B cell (primary cell): ENCODE measurements at places on chromosomes 13 and 19. TPM values are rescaled to one million over a fixed set of nuclear protein-coding genes. Genes with fewer than 3 reads are reported as not detected.

The ZNF846 gene
- 18.2 and 24.5 TPM in 2 replicates for total RNA-seq

The CPAMD8 gene
- total RNA-seq = 2.7 and 5.1 TPM in 2 replicates

The ANKRD24 gene
- 0.37 and 1.4 TPM in 2 replicates for total RNA-seq

The IQCN gene
- 63.6 and 67.7 TPM in 2 replicates for total RNA-seq

DNA sequence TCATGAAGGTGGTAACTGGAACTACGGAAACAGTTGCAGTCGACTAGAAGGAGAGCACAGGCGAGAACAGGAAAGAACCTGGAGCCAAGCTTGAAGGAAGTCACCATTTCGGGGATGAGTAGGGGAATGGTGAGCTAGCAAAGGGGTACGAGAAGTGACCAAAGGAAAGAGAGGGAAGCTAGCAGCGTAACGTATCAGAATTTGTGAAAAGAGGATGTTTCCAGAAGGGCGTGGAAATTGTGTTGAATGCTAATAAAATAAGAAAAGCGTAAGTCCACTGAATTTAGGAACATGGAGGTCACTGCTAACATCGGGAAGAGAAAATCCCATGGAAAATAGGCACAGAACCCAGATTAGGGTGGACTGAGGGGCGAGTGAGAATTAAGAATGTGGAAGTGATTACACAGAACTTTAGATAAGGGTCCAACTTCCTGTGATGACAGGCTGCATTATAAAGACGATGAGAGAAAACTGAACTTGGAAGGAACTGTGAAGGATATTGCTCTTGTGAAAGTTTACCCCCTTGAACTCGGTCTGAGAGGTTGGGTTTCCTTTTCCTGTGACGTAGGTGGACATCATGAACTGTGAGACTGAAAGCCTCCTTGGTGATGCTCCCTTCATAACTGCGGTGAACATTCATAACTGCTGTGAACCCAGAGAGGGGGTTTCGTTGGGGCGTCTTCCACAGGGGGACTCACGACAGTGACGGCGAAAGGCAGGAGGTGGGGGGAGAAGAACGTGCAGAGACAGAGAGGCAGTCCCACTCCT lies 2.0 kb upstream of the FFAR2 start:
- H3K27ac ChIP-seq = no peak overlapping the region
- H3K4me3 ChIP-seq = no peak overlapping the region
- H3K4me1 ChIP-seq = peaks cover 38% of the 10 kb centered on the region

- no peaks in the 10 kb centered on the region for H3K4me1 ChIP-seq
- H3K27ac ChIP-seq = no peak overlapping the region
- no peak overlapping the region for H3K4me3 ChIP-seq
- H3K27me3 ChIP-seq = no peaks in the 10 kb centered on the region
- H3K36me3 ChIP-seq = no peaks in the 10 kb centered on the region
Measured at GRCh38 chr13:59679254-59679653, 484.5 kb downstream of the DIAPH3 start.

- peaks cover 83% of the 10 kb centered on the region for H3K36me3 ChIP-seq
- no peak for DNase-seq
- H3K4me3 ChIP-seq = no peak overlapping the region
- no peaks in the 10 kb centered on the region for H3K27me3 ChIP-seq
- no peak overlapping the region for H3K27ac ChIP-seq
- H3K4me1 ChIP-seq = no peaks in the 10 kb centered on the region
Measured at GRCh38 chr19:45847663-45848062, 15.3 kb downstream of the SYMPK start.

GRCh38 chr19:33040994-33041827 lies 23.5 kb downstream of the RHPN2 start:
- no peak overlapping the region for H3K4me3 ChIP-seq
- no peak for DNase-seq
- no peak overlapping the region for H3K27ac ChIP-seq
- no peaks in the 10 kb centered on the region for H3K36me3 ChIP-seq
- no peaks in the 10 kb centered on the region for H3K27me3 ChIP-seq

DNA sequence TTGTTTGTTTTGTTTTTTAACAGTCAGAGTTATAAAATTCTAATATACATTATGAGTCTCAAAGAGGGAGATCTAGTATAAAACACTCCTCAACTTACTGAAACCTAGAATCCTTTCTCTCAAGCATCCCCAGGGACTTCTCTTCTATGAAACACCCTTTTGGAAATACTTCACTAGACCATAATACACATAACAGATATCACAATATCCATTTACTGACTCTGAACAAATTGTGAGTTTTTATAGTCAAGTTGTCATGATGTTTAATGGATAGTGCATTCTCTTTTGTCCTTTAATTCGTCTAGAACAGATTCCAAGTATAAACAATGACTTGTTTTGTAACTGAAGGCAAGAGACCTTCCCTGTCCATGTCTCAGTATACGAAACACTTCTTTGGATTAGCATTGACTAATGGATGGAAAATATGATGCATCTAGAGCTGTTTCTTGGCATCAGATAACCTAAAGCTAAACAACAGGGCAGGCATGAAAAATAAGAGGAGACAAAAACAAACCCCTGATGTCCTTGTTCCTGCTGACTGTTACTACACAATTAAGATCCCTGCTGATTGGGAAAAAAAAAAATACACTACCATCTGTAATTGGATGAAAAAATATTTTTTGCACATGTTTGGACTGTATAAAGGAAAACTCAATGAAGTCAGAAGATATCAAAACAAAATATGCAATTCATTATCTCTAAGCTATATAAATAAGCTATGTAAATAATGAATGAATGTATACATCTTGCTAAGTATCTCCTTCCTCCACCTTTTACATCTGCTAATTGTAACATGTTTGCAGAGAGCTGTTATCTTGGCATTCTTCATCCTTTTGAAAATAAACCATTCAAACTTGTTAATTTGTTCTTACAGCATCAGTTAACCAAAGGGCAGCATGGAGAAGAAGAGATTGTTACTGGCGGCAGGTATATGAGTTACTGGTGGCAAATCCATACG lies 214.2 kb downstream of the LACC1 start:
- no peak overlapping the region for H3K4me3 ChIP-seq
- no peaks in the 10 kb centered on the region for H3K27me3 ChIP-seq
- no peaks in the 10 kb centered on the region for H3K36me3 ChIP-seq
- H3K27ac ChIP-seq = no peak overlapping the region

GRCh38 chr13:111533900-111534683 lies 213.7 kb downstream of the TEX29 start:
- DNase-seq = no peak
- H3K4me3 ChIP-seq = no peak overlapping the region
- no peaks in the 10 kb centered on the region for H3K36me3 ChIP-seq
- H3K27ac ChIP-seq = no peak overlapping the region
- H3K4me1 ChIP-seq = no peaks in the 10 kb centered on the region
- peaks cover 4% of the 10 kb centered on the region for H3K27me3 ChIP-seq
